ENCODE measurements at places on chromosomes 7 and 10.

DNA sequence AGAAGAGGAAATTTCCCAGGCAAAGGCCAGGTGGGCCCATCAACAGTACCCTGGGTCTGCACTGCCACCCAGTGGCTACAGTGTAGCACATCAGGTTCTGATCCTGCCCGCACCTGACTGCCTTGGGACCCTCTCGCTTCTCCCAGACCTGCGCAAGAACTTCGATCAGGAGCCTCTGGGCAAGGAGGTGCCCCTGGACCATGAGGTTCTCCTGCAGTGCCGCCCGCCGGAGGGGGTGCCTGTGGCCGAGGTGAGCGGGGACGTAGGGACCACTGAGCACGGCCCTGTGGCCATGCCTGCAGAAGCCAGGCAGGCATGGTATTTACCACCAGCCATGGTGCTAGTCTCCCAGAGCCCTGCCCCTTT is 33.9 kb upstream of the SLC29A3 start:
- DNase-seq: no peak

GRCh38 chr7:69860486-69860885 is 262.2 kb downstream of the AUTS2 start:
- DNase-seq: no peak

GRCh38 chr7:92808006-92808405 is 28.4 kb downstream of the CDK6 start:
- no peak for DNase-seq

GRCh38 chr7:115252461-115252860 is 330.6 kb downstream of the MDFIC start:
- DNase-seq: no peak

DNA sequence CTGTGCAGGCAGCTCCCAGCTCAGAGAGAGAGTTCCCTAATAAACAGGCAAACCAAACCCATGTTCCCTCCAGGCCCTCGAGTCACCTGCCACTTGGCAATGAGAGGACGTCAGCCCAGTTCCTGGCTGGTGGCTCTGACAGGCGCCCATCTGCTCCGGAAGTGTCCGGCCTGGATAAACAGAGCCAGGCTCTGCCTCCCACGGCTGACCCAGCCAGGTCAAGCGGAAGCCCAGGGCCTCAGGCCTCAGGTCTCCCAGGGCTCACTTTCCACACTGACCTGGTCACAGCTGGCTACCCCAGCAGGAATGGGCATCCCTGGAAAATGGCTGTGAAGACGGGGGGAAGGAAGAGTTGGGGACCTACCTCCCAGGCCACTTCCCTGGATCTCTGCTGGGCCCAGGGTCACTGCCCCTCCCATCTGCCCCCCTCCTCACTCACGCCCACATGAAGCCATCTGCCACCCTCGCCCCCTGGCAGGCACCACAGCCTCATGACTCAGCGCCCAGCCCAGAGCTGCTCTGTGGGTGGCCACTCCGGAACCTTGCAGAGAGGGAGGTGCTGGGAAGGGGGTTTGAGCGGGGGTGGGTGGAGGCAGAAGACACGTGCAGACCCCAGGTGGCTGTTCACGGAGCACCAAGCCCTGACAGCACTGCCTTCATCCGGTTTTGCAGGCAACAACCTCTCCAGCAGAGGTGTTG is 37.4 kb upstream of the DUSP5 start:
- peak; percentile 47 for DNase-seq

DNA sequence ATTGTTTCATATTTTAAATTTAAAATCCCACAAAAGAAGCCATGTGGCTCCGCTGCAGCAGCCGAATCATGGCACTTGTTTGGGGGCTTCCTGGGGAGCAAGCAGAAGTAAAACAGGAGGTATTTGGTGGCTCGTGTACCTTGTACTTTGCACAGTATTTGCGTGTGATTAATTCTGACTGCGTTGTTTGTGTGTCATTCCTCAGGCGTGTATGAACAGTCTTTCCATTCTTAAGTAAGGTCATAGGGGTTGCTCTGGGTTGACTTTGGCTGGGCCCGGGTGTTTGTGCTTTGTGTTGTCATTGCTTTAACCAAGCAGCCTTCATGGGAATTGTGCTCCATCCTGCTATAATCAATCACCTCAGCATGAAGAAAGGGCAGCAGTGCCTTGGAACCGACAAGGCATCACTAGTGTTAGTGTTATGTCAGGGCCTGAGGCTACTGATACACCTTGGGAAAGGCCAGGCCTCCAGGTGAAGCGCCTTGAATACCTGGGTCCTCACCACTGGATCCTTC is 182.4 kb downstream of the ARHGAP21 start:
- no peak for DNase-seq

DNA sequence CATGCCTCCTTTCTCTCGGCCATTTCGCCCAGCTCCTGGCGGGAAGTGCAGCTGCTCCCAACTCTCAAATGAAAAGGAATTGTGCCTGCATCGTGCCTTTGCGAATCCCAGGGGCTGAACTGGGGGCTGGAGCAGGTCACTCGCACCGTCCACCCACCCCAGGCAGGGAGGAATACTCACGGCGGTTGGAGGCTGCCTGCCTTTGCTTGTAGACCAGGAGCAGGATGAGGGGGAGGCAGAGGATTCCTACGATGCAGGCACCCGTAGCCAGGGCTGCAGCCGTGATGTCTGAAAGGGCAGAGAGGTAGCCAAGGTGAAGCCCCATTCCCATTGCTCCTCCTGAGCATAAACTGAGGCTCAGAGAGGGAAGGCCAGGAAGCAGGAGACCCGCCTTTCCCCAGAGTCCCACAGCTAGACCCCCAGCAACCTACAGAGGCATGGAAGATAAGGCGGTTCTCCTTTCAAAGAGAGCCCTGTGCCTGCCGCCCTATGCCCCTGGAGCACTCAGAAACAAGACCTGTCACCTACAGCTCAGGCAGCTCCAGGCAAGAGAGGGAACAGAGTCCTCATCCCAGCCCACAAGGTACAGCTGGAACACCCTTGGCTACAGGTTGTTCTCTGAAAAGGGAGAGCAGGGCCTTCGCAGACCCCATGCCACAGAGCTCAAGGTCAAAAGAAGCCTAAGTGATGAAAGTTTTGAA is 18.0 kb downstream of the VSIR start:
- no peak for DNase-seq

GRCh38 chr7:151752816-151753595 is 123.9 kb downstream of the PRKAG2 start:
- no peak for DNase-seq

DNA sequence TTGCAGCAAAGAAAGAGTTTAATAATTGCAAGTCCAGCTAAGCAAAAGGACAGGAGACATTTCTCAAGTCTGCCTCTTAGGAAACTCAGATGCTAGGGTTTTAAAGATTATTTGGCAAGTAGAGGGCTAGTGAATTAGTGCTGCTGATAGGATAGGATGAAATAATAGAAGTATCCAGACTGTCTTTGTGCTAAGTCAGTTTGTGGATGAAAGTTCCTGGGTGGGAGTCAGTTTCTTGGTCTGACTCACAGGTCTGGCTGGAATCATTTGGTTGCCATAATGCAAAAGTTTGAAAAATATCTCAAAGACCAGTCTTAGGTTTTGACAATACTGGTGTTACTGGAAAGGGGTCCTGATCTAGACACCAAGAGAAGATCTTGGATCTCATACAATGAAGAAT is 42.6 kb upstream of the INHBA start:
- DNase-seq: no peak

DNA sequence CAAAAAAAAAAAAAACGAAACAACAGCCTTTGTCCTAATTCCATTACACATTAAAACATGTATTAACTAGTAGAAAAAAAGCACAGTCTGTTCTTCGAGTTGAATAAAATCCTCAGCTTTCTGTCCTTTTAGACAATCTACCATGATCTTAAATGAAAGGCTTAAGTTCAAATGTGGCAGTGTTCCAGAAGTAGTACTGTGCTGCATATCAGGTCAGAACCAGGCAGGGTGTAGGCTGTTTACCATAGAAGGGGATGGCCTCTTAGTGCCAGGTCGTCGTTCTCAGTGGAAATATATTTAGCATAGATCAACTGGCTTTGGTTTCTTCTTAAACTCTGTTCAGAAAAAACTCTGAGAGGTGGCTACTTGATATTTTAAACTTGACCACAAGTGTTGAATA is 612.0 kb downstream of the CNTNAP2 start:
- no peak for DNase-seq

DNA sequence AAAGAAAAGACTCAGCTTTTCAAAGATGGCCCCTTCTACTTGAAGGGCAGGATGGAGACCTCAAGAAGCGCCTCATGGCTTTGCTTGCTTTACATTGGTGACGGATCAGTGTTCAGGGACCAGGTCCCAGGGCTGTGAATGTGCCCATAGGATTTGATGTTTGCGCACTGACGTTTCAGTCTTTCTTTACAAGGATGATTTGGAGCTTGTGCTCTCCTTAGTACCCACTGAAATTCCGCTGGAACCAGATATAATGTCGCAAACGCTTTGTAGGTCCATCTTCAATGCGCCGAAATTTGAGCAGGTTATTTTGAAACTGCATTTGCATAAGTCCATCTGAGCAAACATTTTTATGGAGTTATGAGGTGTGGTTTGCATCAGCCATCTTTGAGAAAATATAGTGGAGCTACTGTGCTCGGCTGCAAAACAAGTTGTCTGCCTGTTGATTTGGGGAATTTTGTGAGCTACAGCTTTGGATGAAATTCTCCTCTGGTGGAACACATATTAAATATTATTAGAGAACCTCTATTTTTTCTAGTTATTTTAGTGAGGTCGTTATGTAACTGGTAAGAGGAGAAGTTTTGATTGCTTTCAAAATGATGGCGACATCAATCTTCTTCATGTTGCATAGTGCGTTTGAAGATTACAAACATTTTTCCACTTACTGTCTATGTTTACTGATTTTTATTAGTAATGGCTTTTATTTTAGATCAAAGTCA is 2.4 kb downstream of the RBM20 start:
- no peak for DNase-seq

DNA sequence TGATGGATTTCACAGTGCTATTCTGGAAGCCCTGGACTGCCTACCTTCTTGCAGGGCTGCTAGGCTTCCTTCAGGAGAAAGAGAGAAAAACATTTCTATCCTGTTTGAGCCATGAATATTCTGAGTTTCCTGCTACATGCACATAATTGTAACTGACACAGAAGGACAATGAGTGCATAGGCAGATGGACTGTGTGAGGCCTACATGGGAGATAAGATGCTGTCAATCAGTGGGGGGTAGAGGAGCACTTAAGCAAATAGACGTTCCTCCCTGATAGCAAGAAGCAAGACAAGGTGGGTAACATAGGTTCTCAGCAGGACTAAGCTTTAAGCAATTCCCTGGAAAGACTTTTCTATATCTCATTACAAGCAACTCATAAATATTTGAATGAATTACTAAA is 11.6 kb downstream of the ALDH18A1 start:
- DNase-seq: no peak

GRCh38 chr10:14276210-14276609 is 54.5 kb downstream of the FRMD4A start:
- no peak for DNase-seq

DNA sequence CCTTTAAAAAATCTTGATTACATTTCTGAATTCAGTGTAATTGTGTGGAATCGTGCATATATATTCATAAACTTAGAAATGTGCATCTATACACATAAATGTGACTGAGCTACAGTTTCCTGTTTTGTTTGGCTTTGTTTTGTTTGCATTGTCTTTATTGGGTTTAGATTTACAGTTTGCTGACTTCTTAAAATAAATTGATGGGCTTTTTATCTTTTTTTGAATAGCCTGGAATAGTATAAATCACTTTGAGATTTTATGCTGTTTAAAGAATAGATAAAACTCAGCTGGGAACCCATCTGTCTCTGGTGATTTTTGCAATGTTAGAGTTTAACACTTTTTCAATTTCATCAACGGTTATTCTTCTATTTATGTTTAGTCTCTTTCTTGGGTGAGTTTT is 21.2 kb upstream of the BRAF start:
- DNase-seq: no peak

GRCh38 chr7:1123715-1124114 is 35.8 kb downstream of the GPER1 start:
- DNase-seq: no peak

- DNase-seq: peak; percentile 84
These were observed at the start of gene USP6NL for GRCh38 chr10:11611248-11612020. TSS of gene USP6NL (minus strand) at chr10:11611650. CDS start at chr10:11597634, 14,016 bp downstream.

- DNase-seq: no peak
These were observed 724.6 kb upstream of the SORCS1 start for GRCh38 chr10:107889105-107889504.

- DNase-seq: no peak
These were observed 95.9 kb upstream of the HDAC9 start for GRCh38 chr7:18399436-18400235.

DNA sequence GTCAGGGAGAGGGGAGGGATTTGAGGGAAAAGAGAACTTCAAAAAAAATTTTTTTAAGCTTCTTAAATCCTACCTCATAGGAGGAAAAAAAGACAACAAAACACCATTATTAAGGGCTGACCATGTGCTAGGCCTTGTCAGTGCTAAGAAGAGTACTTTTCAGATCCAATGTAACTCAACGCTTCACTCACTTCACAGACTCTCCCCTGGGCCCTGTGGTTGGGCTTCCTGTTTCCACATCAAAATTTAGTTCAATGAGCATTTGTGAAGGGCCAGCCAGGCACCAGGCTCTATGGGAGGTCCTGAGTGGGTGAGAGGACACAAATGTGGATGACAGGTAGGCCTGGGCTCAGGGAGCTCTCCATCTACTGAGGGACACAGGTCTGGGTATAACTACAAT is 249.8 kb downstream of the PTEN start:
- DNase-seq: peak; percentile 73

- no peak for DNase-seq
These were observed 83.6 kb upstream of the MKI67 start for GRCh38 chr10:128209862-128210214.

DNA sequence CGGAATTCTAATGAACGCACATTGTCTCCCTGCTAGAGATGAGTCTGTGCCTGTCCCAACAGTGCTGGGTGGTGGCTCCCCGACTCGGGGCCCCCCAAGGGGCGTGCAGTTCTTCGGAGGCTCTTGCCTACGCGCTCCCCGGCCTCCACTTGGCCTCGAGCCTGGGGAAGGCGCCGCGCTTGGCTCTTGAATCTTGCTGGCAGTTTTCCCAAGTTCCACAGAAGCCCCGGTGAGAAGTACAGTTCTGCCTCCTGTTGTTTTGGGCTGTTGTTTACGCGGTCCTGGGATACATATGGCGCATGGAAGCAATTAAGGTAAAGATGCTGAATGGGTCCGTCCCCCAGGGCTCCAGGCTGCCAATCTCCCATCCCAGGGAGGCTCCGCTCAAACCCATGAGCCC is 32.6 kb upstream of the UNCX start:
- DNase-seq: no peak

DNA sequence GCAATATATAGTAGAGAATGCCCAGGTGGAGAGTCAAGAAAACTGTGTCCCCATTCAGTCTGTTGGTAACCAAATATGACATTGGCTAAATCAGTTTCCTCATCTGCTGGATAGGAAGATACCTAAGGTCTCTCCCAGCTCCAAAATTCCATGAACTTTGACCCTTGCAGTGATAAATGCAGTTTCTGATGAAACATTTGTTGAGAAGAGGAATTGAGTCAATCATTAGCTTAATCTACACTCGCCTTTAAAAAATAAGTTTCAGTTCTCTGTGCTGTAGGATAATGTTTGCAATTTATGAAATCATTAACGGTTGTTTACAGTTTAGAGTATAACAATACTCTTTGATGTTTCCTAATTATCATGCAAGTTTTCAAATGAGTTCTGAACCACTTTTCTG is 38.0 kb upstream of the SLC25A13 start:
- DNase-seq: no peak

All from GM06990 (cell line).